Activated T-cell treated with anti-CD3 and anti-CD28 coated beads, Interleukin-2, amount 50 U/mL, for 24 hours (primary cell): ENCODE measurements at places on chromosomes 11 and 22.

DNA sequence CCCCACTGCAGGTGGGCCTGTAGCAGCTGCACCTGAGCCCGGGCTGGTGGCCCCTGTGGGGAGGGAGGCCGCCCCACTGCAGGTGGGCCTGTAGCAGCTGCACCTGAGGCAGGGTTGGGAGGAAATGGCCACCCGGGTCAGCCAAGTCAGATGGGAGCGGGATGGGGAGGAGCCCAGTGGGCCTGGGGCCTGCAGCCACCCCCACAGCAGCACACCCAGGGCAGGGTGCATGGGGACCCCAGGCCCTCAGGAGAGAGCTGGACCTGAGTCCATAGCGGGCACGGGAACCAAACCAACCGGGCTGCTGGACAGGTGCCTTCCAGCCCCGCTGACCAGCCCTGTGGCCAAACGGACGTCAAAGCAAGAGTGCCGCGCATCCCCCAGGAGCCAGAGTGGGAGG lies 61.7 kb downstream of the BRD1 start:
- DNase-seq, result peak; percentile 20

DNA sequence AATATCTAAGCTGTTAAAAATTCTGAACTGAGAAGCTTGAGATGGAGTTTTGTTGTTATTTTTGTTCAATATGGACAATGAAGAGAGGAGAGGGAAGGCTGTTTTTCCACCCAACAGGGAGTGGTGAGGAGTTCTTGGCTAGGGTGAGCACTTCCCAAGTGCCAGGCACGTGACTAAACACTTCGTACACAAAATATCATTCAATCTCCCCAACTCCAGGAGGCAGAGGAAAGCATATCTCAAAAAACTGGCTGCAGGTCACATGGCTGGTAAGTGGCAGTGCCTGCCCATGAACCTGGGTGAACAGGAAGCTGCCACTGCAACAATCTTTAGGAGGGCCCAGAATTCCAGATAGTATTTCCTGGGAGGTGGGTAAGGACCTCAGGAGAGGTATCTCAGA lies 11.6 kb downstream of the ELF5 start:
- DNase-seq, result no peak

GRCh38 chr11:95908826-95909225 lies 15.1 kb downstream of the MTMR2 start:
- no peak for DNase-seq

DNA sequence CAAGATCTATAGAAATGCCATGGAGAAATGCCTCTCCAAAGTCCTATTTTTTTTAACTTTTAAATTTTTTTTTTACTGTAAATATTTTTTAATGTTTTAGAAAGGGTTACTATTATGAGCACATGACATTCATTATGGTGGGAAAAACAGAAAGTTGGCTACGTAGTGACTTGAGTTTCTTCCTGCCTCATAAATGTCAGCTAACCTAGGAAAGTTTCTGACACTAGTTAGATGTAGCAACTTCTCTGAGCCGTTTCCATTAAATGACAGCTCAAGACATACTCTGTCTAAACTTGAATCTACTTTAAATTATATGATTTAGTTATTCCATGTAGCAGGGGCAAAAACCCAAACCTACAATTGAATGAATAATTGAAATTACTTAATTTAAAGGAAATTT lies 18.4 kb upstream of the CTSC start:
- DNase-seq, result no peak

DNA sequence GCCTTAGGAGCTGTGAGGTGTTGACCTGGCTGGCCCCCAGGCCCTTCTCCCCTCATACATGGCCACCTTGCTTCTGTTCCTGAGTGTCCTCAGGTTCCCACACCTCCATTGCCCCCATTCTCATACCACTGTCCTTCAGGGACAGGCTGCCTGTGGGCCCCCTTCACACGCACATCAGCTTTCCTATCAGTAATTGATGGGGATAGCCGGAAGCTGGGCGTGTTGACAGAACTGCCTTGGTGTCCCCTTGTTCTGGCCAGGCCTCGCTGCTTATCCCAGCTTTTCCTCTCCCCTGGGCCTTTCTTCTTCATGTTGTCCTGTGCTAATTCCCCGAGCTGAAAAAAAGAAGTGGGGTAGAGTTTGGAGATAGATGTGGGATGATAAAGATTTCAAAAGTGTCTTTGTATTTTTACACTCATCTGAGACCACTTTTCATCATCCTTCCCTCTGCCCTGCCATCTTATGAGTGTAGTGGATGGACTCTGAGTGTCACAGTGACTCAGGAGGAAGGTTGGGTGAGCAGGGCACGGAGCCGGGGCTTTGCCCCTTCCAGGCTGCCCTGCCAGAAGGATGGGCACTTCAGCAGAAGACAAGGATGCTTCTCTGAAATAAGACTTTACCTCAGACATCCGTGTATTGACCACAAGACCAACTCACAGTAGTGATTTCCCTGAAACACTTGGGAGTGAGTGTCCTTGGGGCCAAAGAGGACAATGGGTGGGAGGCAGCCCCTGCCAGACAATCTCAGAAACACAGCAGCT lies 42.8 kb downstream of the MED15 start:
- no peak for DNase-seq

- no peak for DNase-seq
These were observed 19.5 kb downstream of the CLTCL1 start for GRCh38 chr22:19271856-19272535.

GRCh38 chr11:100602716-100603115 lies 84.4 kb upstream of the ARHGAP42 start:
- DNase-seq, result no peak

GRCh38 chr11:123434911-123435310 lies 4.8 kb downstream of the GRAMD1B start:
- no peak for DNase-seq

DNA sequence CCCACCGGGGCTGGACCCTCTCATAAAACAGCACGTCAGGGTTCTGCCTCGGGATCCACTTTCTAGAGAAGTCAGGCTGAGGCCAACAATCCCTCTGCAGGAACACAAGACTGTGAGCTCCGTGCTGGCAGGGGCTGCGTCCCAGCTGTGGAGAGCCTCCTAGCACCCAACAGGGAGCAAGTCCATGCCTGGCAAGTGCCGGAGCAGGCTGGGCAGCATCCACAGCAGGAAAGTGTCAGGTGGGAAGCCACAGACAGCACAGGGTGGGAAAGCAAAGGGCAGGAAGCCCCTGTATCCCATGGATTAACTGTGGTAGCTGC lies 682.3 kb downstream of the TBC1D22A start:
- DNase-seq, result no peak

GRCh38 chr11:61762798-61763197 lies 10.4 kb downstream of the MYRF start:
- DNase-seq, result no peak

DNA sequence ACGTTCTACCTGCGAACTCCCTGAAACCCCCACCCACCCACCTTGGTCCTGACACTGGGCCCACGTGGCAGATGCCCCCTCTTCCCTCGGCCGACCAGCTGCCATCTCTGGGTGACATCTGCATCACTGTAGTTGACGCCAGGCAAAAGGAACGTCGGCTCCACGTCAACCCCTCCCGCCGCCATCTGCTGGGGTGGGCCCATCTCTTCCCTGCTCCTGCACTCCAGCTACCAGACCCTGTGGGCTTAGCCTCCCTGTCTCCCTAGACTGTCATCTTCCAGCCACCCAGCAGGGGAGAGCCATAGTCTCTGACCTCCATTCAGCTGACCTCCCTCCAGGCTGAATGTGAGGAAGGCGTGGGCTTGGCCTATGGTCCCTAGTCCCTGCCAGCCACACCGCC lies 21.4 kb downstream of the CHID1 start:
- DNase-seq, result no peak

GRCh38 chr11:78949976-78950690 lies 375.5 kb upstream of the NARS2 start:
- no peak for DNase-seq

- peak; percentile 70 for DNase-seq
These were observed 77.4 kb upstream of the WNT7B start for GRCh38 chr22:46054091-46055073.

- DNase-seq, result no peak
These were observed 80.0 kb upstream of the TIMP3 start for GRCh38 chr22:32721328-32722180.

DNA sequence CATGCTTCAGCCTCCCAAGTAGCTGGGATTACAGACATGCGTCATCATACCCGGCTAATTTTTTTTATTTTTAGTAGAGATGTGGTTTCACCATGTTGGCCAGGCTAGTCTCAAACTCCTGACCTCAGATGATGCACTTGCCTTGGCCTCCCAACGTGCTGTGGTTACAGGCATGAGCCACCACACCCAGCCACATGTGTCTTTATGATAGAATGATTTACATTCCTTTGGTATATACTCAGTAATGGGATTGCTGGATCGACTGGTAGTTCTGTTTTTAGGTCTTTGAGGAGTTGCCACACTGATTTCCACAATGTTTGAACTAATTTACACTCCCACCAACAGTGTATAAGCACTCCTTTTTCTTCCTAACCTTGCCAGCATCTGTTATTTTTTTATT lies 276.2 kb downstream of the METTL15 start:
- DNase-seq, result no peak

DNA sequence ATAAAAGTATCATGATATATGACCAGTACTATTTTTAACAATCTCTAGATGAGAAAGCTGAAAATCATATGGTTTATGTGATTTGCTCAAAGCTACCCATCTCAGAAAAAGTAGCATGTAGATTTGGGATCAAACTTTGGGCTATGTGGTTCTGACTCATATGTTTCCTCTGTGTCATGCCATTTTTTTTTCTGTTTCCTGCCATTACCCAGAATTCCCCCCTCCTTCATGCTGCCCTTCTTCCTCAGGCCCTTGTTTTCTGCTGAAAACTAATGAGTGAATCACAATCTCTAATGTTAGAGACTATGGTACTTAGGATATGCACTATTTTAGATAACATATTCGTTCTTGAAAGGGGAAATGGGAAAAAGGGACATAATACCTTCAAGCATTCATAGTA lies 80.7 kb downstream of the JRKL start:
- no peak for DNase-seq

GRCh38 chr11:114271316-114271715 lies 24.9 kb upstream of the NNMT start:
- DNase-seq, result no peak

- no peak for DNase-seq
These were observed 15.6 kb upstream of the SUSD2 start for GRCh38 chr22:24165673-24166072.

DNA sequence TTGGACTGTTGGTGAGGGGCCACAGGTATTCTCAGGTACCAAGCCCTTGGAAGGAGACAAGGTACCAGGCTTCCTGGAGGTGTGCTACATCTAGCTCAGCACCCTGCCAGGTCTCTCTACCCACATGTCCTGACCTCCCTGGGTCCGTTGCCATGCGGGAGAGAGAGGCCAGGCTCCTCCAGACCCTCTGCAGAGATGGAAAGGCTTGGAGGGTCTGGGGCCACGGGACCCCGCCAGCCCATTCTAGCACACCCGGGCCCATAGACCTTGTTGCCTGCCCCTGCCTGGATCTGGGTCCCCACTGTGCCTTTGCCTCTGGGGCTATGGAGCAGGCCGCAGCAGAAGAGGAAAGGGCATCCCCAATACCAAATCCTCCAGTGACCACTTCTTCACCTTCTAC lies 2.2 kb upstream of the APOC3 start:
- DNase-seq, result no peak

- DNase-seq, result no peak
These were observed 1.6 kb upstream of the THOC5 start for GRCh38 chr22:29555065-29555644.

GRCh38 chr11:125410091-125410490 lies 86.0 kb downstream of the FEZ1 start:
- DNase-seq, result no peak

DNA sequence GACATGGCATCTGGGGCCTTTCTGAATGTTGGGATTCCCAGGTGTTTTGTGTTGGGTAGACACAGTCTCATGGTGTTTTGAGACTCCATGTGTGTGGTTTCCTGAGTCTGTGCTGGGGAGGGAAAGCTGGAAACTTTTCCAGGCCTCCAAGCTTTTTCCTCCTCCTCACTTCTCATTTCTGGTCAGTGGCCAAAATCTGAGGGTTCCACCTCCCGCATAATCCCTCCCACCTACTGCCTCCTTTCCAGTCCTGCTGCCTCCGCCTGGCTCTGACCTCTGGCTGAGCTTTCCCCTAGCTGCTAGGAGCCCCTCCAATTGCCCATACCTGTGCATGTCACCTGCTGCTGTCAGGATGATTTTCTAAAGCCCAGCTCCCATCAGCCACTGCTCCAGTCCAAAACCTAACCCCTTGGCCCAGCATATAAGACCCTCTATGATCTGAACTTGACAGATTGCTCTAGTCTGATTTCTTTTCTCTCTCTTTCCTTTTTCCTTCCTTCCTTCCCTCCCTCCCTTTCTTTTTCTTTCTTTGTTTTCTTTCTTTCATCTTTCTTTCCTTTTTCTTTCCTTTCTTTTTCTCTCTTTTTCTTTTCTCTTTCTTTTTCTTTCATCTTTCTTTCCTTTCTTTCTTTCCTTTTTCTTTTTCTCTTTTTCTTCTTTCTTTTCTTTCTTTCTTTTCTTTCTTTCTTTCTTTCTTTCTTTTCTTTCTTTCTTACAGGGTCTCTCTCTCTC lies 51.4 kb upstream of the NECTIN1 start:
- DNase-seq, result no peak

DNA sequence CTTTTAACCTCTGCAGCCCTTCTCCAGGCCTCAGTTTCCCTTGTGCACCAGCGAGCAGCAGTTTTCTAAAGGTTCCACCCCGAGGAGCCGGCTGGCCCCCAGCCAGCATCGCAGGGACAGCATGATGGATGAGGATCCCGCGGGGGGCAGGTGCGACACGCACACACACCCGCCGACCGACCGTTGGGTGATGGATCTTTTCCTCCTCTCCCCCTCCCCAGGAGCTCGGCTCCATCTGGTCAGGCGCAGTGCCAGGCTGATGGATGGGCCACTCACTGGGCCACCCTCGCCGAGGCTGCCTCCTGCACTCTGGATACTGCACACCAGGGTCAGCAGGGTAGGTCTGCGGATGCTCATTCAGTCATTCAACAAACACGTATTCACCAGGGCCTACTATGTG lies 12.8 kb upstream of the CABP7 start:
- DNase-seq, result no peak

DNA sequence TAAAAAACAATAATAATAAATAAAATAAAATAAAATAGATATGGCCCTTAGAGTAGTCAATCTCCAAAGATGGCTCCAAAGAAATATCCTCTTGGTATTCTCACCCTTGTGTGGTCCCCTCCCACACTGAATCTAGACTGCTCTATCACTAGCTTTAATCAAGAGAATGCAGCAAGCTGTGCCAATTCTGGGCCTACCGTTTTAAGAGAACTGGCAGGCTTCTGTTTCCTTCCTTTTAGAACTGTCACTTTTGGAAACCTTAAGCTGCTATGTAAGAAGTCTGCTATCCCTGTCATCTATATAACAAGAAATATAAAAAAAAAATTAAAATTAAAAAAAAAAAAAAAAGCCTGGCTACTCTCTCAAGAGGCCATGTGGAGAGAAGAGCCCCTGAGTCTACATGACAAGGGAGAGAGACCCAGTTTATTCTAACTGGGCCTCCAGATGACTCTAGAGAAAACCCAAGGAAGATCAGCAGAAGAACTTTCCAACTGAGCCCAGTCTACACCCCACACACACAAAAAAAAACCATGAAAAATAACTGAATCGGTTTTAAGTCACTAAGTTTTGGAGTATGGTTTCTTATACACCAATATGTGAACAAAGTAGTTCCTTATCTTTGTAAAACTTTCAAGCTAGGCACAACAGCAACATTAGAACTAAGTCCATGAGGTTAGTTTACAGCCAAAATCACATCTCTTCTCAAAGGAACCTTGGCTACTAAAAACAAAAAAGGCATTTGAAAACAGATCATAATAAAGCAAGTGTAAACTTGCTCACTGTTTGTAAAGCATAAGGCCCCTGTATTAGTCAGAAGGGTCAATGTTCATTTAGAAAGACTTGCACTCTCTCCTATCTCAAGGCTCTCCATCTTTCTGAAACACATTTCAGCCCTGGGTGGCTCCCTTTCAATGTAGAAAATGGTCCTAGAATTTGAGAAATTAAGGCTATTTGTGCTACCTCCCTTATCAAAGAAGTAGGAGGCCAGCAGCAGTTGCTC lies 67.3 kb downstream of the AMBRA1 start:
- DNase-seq, result no peak
